GM23248 (cell line): ENCODE measurements at places on chromosomes 13 and 19. TPM values are rescaled to one million over a fixed set of nuclear protein-coding genes. Genes with fewer than 3 reads are reported as not detected.

- peak; percentile 89 for DNase-seq
Observed at GRCh38 chr19:49119411-49120324, at the start of gene PPFIA3. Gene PPFIA3 (plus strand): TSS chr19:49119544. CDS start chr19:49127874, 8,330 bp downstream.

- DNase-seq: no peak
Observed at GRCh38 chr19:15841875-15842569, 26.6 kb upstream of the OR10H1 start.

GRCh38 chr19:31002518-31003244 is 346.6 kb downstream of the TSHZ3 start:
- DNase-seq: no peak

DNA sequence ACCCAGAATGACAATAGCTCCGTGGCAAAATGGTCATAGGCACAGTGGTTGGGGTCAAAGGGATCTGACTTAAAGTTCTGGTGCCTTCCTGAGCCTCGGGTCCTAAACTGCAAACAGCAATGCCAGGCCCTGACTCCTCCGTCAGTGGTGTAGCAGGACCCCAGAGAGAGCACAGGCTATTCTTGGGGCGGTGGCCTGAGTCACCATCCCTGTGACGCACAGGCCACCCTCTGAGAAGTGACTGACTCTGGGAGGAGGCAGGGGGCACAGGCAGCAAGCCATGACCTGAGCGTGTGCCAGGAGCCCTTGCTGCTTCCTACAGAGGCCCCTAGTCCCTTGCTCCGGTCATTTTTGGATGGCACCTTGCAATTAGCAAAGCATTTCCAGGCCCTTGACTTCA is 18.7 kb downstream of the PLVAP start:
- peak; percentile 50 for DNase-seq

Gene ERCC1
- 89.0 and 90.9 TPM in 2 replicates for polyA plus RNA-seq

Gene KLK3
- not detected in 2 replicates for polyA plus RNA-seq

Gene LGALS14
- polyA plus RNA-seq: not detected in 2 replicates

Gene TDRD3
- 5.6 and 7.9 TPM in 2 replicates for polyA plus RNA-seq
